ENCODE measurements at places on chromosomes 3 and 15.

DNA sequence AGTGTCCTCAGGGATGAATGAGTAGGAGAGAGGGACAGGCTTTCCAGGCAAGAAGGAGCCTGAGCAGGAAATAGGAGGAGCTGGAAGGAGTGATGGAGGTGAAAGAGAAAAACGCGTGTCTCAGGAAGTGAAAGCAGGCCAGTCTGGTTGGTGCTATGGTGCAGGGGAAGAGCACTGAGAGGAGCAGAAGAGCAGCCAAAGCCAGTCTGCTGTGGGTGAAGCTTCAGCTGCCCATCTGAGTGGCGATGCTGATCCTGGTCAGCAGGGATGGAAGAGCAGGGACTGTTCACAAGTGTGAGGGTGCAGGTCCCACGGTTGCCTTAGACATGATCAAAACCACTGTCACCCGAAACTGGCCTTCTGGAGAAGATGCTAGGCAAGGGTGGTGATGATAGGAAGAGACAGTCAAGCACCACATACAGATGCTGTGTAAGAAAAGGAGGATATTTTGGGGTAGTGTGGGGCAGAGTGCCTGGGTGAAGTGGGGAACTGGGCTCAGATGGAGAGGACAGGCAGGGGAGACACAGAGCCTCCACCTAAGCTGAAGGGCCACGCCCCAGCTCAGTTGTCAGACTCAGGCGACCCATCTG is 5.5 kb upstream of the KY start:
- no peak for DNase-seq

DNA sequence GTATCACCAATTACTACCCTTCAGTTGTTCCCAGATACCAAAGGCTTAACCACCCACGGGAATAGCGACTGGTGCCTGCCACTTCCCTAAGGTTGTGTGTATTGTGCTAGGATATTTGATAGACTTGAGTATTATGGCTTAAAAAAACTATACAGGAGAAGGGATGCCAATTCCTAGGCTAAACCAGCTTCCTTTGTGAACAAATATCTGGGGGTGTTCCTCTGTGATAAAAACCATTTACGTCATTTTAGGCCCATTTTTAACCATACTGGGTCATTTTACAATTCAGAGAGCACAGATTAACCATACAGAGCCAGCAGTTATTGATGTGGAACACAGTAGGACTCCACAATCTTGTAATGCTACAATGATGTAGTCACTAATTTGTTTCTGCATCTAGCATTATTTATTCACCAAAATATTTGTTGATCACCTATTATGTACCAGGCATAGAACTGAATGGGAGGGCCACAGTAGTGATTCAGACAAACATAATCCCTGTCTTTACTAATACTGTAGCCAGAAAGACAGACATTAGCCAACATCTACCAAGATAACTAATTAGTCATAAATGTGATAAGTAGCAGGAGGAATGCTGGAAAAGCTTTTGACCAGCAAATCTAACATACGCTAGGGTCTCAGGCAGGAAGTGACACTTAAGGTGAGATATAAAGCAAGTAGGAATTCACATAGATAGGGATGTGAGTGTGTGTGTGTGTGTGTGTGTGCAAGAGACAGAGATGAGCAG is 184.8 kb downstream of the MECOM start:
- DNase-seq, result no peak

DNA sequence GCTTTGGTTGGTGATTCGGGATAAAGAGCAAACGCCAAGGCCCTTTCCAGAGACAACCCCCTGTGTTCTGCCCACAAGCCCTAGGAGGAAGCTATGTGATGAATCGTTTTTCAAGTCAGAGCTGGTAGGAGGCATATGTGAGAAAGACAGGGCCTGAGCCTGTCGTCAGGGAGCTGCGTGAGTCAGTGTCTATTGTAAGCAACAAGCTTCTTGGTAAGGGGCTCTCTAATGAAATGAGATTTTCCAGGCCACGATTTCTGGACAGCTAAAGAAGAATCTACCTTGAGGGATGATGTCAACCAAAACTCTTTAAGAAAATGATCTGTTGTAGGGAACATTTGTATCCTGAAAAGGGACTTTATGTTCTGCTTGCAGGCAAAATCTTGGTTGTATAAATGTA is 318.9 kb upstream of the IL12A start:
- DNase-seq, result no peak

DNA sequence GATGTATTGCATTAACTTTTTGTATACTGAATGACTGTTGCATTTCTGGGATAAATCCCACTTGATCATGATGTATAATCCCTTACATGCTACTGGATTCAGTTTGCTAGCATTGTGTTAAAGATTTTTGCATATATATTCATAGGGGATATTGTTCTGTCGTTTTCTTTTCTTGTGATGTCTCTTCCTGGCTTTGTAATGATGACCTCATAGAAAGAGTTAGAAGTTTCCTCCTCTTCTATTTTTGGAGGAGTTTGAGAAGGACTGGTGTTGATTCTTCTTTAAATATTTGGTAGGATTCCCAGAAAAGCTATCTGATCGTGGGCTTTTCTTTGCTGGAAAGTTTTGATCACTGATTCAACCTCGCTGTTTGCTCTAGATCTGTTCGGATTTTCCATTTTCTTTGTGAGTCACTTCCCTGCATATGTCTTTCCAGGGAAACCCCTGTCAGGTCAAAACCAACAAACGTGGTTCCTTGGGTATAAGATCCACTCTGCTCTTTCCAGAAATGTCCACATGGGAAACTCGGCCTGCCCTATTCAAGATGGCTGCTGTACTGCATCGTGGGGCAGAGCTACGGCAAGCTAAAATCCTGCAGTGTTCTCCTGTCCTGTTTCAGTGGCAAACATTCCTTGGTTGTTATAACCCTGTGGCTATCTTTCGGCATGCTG is 120.4 kb downstream of the GABRG3 start:
- no peak for DNase-seq

GRCh38 chr3:127228866-127229265 is 35.9 kb downstream of the PRR23E start:
- DNase-seq, result no peak

GRCh38 chr3:98733812-98734281 is 29.3 kb upstream of the ST3GAL6 start:
- no peak for DNase-seq

DNA sequence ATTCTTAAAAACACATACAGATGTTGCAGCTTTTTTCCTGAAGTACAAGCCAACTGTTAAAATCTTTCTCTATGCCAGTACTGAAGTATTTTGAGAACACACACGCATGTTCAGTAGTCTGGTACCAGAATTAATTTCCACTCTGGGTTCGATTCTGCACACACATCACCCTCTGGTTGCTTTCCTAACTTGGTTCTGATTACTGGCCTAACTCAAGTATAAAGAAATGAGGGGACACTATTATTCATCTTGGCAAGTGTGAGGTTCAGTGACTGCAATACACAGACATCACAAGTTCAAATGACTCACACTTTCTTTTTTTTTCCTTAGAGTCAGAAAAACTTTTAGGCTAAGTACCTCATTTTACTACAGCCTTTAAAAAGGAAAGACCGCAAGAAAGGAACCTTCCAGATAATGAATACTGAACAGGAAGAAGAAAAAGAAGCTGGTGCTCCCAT is 37.4 kb upstream of the LDHAL6B start:
- no peak for DNase-seq

DNA sequence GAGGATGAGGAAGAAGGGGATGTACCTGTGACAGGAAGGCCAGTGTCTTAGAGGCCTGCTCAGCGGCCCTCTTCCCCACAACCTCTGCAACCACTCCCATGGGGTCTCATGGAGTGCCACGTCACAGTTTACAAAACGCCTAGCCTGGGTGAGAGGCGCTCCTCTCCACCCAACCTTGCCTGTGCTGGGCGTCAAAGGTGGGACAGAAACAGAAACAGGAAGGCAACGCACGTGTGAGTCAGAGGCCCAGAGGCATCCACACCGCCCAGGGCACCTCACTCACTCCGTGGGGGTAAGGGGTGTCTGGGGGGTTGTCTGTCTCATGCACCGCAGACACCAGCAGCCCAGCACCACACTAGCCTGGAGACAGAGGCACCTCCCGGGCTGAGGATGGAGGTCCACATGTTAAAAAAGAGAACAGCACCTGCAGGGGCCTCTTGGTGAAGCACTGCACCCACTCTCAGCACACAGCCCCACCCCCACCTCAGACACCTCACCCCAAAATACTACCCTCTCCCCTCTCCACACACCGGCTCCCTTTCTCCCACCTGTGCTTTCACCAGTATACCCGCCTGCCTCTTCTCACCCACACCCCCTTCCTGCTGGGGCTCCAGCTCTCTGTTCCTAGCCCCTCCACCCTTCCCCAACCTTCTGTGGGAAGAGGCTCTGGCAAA is 4.7 kb upstream of the CALML4 start:
- DNase-seq, result peak; percentile 20

Measured in CD4-positive, alpha-beta T cell treated with Interferon alpha-2 for 1 hour (primary cell).